Myometrial cell (primary cell): ENCODE measurements at places on chromosomes 1 and 21. TPM values are rescaled to one million over a fixed set of nuclear protein-coding genes. Genes with fewer than 3 reads are reported as not detected.

TCHH gene
- total RNA-seq, result under 0.01 TPM in 1 of 2 replicates, not detected in the other

HFM1 gene
- total RNA-seq, result not detected in 2 replicates

NMNAT2 gene
- 0.53 and 1.4 TPM in 2 replicates for total RNA-seq

ZNF695 gene
- total RNA-seq, result 1.2 and 3.4 TPM in 2 replicates

C4BPA gene
- total RNA-seq, result not detected in 2 replicates

ERG gene
- not detected in 2 replicates for total RNA-seq

KRTAP8-1 gene
- not detected in 2 replicates for total RNA-seq

KRTAP19-3 gene
- total RNA-seq, result not detected in 2 replicates

SYNC gene
- 17.9 and 19.5 TPM in 2 replicates for total RNA-seq

LRRC40 gene
- 13.5 and 13.8 TPM in 2 replicates for total RNA-seq

LY9 gene
- total RNA-seq, result not detected in 2 replicates

PROK1 gene
- total RNA-seq, result not detected in 2 replicates

CADM3 gene
- not detected in 2 replicates for total RNA-seq

IVL gene
- not detected in 2 replicates for total RNA-seq

L1TD1 gene
- 0.18 TPM in 1 of 2 replicates, not detected in the other for total RNA-seq

ATAD3C gene
- total RNA-seq, result 0.29 and 3.4 TPM in 2 replicates

PTP4A2 gene
- total RNA-seq, result 269 and 360 TPM in 2 replicates

ADAMTSL4 gene
- 13.8 and 14.9 TPM in 2 replicates for total RNA-seq

BATF3 gene
- 0.35 and 1.4 TPM in 2 replicates for total RNA-seq

GREM2 gene
- total RNA-seq, result not detected in 2 replicates

DNAJC28 gene
- total RNA-seq, result 0.18 and 1.7 TPM in 2 replicates

AKR1A1 gene
- 123 and 147 TPM in 2 replicates for total RNA-seq

TPTE gene
- total RNA-seq, result not detected in 2 replicates

FAM72B gene
- total RNA-seq, result 2.3 and 5.0 TPM in 2 replicates
